HCT116 (cell line): ENCODE measurements at places on chromosomes 16 and 17.

- no peak for DNase-seq
These were observed 9.8 kb downstream of the FASN start for GRCh38 chr17:82087961-82088837.

DNA sequence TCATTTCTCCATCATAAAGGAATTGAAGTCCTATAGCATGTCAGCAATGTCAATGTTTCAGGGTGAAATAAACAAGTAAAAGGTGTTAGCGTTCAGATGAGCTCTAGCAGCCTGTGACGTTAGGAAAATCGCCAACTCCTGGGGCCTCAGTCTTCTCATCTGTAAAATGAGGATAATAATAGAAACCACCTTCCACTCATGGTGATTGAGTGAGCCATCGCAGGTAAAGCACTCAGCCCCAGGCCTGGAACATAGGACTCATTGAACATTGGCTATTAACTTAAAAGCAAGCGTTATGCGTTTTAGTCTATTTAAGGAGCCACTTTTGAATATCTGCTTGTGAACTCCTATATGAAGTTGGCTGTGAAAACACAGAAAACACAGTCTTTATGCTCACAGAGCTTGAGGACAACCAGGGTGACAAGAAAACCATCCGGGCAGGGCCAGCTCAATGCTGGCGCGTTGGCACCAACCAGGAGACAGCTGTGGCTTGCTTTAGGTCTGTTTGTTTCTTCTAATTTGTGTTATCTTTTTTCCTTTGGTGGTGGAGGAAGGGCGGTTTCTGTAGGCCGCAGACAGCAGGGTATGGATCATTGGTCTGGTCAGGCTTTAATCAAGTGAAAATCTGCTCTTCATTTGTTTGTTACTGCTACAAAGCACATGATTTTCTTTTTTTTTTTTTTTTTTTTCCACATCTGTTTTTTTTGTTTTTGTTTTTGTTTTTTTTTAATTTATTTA is 35.7 kb upstream of the MED9 start:
- DNase-seq: no peak

GRCh38 chr16:8712589-8713361 is 38.4 kb downstream of the ABAT start:
- no peak for DNase-seq

- DNase-seq: no peak
These were observed 12.9 kb upstream of the ELAC2 start for GRCh38 chr17:13030459-13031300.

- DNase-seq: no peak
These were observed 3.9 kb downstream of the MIF4GD start for GRCh38 chr17:75267153-75267410.

DNA sequence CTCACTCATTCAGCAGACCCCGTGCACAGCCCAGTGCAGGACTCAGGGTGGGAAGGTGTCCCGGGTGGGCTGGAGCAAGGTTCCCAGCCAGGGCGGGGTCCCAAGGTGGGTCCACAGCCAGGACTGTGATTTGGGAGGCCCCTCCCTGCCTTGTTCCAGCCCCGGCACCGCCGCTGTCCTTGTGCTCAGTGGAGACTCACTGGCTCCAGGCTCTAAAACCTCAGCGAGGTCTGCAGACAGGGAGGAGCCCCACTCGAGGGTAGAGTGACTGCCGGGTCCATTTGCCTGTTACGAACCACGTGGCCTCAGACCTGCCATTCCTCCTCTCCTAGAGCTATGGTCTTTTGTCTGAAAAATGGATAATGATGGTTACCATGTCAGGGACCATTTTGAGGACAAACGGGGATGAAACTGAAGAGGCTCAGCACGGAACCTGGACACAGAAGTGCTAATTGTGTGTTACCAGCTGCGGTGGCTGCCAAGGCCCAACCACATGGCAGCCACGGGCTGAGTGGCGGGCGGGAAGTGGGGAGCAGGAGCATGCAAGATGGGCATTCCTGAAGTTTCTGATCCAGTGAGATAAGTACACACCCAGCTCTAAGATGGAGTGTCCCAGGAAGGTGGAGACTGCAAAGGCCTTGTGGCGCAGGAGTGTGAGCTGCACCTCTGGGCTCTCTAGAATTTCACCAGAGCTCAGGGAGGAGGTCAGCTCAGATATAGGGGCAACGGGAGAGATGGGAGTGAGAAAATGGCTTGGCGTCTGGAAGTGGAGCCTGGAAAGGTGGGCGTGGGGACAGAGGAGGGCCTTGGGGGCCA is 317.6 kb downstream of the SEC14L1 start:
- DNase-seq: no peak

- peak; percentile 42 for DNase-seq
These were observed 26.8 kb downstream of the GP2 start for GRCh38 chr16:20300312-20301097.

- no peak for DNase-seq
These were observed 54.5 kb downstream of the TUBD1 start for GRCh38 chr17:59838052-59838916.
